Activated naive CD8-positive, alpha-beta T cell treated with anti-CD3 and anti-CD28 coated beads, Interleukin-2, amount 50 U/mL, for 16 hours (primary cell): ENCODE measurements at places on chromosomes 2 and 18.

GRCh38 chr2:14967729-14968128 is 335.2 kb downstream of the LRATD1 start:
- no peak for DNase-seq

DNA sequence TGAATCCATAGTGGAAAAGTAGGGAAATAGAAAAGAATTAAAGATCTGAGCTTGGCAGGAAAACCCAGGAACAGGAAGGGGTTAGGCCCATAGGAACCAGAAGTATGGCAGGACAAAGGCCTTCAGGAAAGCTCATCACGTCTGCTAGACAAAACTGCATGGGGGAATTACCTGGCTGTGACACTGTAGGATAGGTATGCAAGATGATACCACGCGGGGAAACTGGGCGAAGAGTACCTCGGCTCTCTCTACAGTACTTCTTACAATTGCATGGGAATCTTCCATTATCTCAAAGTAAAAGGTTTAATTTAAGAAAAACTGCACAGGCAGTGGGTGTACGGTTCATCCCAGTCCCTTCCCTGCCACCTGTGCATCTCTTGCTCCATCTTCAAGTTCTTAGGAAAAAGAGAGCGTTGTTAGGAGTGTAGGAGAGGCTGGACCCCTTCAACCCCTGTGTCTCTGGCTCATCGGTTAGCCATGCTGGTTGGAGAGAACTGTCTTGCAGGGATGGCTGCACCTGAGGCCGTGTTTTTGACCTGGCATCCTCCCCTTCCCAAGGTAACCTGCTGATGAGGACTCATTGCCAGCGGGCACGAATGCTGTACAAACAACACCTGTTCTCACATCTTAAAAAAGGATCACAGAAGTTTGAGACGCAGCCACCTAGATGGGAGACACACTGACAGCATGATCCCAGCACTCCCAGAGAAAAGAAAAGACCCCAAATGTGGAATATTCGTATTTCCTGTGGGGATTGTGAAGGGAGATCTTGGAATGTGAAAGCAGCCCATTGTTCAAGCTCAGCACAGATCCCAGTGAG is 120.5 kb upstream of the COPS8 start:
- no peak for DNase-seq

DNA sequence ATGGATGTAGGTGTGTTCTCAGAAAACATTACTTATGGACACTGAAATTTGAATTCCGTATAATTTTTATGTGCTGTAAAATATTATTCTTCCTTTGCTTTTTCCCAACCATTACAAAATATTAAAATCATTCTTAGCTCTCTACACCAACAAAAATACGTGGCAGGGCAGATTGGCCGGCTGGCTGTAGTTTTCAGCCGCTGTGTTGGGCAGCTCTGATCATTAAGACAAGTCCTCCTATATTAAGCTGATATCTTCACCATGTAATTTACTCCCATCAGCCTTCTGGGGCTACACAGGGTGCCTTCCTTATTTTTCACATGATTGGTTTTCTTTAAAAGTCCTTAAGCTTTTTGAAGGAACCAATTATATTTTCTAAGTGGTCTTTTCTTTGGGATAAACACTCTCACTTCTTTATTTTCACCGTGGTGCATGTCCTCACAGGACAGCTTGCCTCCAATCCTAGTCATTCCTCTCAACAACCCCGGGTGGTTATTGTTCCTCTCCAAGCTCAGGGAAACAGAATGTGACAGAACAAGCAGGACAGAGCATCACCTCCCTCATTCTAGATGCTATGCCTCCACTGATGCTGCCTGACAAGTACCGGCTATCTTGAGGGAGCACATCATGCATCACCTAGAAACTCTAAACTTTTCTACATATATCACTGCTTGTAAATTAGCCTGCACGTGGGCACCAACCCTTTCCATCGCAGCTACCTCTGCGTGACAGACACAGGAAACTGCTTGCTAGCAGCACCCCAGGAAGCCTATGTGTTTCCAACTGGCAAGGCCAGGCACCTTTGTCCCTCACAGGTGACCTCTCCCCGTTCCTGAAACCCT is 362.3 kb downstream of the MYCN start:
- DNase-seq = no peak

DNA sequence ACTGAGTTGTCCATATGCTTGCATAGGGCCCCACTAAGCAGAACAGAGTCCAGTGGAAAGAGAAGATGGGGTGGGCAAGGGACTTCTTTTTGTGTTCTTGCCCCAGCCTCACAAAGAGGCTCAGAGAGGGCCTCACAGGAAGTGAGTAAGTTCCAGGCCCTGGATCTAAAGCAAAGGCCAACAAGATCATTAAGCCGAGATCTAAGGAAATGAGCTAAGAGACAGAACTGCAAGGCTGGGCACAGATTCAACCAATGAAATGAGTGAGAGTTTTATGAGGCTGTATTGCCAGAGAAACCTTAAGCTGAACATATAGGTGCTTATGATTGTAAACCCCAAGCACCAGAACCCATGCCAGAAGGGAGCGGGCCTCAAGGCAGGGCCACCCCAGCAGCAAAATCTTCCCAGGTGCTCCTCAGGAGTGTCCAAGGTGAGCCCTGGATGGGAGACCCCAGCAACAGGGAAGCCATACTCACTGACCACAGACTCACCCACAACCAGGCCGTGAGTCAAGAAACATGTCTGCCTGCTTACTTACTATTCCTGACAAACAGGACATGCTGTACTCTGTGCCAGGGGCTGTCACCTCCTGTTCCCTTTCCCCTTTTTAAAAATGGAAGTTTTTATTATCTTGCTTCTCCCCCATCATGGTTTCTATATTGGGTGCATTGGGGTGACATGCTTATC is 40.2 kb downstream of the SLC14A1 start:
- DNase-seq = no peak
